ENCODE measurements at places on chromosomes 16 and 17.

DNA sequence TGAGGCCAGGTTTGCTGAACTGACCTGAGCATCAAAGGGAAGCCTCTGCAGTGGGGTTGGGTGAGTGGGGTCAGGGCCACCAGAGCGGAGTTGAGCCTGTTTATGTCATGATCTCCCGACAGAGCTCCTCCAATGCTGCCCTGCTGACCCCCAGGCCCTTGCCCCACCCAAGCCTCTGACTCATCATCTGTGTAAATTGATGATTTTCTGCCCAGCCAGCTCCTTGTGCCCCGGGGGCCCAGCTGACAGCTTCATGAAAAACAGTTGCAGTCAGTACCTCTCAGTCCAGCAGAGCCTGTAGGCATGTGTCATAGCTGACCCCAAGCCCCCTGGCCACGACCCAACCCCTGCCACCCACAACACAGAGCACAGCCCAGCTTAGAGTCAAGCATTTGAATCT lies 134.9 kb downstream of the CCT6B start:
- DNase-seq: no peak

DNA sequence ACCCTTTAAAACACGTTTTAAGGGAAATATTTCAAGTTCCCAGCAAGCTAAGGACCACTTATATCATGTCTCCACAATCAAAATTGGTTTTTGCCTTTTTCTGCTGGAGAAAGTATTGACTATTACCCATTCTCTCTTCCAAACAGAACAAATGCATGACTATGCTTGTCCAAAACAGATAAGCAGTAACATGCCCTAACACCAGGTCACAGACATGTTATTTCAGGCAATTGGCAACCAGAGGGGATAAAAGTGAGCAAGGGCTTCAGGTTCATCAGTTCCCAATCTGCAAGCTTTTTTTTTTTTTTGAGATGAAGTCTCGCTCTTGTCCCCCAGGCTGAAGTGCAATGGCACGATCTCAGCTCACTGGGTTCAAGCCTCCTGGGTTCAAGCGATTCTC lies 15.0 kb downstream of the SKA2 start:
- no peak for DNase-seq

GRCh38 chr17:19867329-19868078 lies at the start of gene ULK2:
Gene ULK2 (minus strand): TSS chr17:19867936. CDS start chr17:19867417, 519 bp downstream.
- peak; percentile 90 for DNase-seq

DNA sequence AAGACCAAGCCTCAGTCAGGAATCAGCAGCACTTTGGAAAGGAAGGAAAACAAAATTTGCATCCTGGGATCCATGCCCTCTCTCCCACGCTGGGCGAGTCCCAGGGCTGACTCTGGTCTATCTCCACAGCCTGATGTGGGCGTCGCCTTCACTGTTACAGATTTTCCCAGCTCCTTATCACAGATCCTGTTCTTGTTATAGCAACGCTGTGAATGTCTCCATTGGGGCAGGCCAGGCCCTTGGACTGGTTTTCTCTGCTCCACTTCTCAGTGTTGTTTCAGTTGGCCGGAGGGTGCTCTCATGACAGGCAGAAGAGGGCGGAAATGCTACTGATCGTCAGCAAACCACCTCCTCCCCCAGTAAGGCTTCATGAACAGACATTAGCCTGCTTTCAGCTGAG lies 127.9 kb upstream of the CDH11 start:
- DNase-seq: peak; percentile 27

DNA sequence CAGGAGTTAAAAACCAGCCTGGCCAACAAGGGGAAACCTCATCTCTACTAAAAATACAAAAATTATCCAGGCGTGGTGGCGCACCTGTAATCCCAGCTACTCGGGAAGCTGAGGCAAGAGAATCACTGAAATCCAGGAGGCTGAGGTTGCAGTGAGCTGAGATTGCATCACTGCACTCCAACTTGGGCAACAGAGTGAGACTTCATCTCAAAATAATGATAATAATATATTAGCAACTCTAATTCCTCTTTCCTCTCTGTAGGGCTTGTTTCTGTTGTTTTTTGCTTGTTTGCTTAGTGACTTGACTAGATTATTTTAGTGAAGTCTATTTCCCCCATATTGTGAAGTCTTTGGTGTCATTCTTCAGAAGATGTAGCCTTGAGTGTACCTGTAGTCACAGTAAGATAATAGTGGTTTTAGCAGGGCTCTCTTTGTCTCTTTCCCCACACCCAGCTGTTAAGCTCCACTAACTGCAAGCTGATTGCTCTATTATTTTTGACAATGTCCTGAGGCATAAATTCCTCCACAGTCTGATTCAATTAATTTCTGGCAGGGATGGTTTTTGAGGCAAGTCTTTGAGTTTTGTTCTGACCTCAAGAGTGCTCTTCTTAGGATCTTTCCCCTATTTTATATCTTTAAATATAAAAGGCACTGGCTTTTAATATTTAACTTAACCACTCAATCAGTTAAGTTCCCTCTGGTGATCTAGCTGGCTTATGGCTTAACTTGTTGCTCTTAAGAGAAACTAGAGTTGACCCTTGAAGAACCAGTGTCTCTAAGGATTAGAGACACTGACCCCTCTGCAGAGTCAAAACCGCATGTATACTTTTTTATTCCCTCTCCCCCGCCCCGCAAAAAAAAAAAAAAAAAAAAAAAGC lies 18.6 kb upstream of the TNFSF12 start:
- no peak for DNase-seq

DNA sequence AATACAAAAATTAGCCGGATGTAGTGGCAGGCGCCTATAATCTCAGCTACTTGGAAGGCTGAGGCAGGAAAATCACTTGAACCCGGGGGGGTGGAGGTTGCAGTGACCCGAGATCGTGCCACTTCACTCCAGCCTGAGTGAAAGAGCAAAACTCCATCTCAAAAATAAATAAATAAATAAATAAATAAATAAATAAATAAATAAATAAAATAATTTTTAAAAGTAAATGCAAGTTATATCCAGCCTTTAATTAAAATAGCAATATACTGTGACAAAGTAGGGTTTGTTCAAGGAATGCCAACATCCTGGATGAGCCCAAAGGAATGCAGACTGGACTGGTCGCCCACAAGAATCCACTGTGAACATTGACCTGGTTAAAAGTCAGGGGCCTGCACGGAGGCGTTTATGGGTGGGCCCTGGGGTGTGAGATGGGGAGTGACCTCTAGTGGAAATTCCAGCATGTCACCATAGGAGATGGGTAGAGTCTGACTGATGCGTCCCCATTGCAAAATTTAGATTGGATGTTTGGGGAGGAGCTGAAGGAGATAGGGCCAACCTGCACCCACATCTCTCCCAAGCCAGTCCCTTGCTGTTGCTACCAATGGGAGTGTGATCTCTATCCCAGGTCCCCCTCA lies 9.7 kb upstream of the PIK3R5 start:
- DNase-seq: no peak

DNA sequence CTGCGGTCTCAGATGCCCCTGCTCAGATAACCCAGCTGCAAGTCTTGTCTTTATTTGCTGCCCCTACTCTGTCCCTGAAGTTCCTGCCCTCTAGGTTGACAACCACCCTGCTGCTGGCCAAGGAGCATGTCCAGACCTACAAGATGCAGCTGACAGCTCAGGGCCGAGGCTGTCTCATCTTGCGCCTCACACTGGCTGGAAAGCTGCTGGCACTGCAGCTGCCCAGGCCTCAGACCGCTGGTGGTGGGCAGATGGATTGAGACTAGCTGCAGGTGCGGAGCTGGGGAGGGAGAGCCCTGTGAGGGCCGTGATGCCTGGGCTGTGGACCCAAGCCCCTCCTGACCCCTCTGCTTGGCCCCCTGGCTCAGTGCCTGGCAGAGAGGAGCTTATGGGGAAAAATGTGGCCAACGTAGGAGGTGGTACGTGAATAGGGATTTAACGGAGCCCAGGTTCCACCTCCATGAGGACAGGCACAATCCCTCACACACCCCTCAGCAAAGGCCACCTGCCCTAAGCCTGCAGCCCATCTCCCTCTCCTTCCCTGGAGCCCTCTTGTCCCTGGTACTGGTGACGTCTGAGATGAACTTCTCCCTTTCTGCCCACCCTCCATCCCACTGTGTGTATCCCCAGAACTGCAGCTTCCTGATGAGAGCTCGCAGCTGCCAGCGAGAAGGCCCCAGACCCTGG lies 8.3 kb upstream of the GALK1 start:
- DNase-seq: no peak

GRCh38 chr16:23182679-23183542 lies at the start of gene SCNN1G:
Gene SCNN1G (plus strand): TSS chr16:23182745. CDS start chr16:23186272, 3,527 bp downstream.
- DNase-seq: peak; percentile 26

GRCh38 chr17:82890339-82890730 lies 50.5 kb upstream of the ZNF750 start:
- no peak for DNase-seq

DNA sequence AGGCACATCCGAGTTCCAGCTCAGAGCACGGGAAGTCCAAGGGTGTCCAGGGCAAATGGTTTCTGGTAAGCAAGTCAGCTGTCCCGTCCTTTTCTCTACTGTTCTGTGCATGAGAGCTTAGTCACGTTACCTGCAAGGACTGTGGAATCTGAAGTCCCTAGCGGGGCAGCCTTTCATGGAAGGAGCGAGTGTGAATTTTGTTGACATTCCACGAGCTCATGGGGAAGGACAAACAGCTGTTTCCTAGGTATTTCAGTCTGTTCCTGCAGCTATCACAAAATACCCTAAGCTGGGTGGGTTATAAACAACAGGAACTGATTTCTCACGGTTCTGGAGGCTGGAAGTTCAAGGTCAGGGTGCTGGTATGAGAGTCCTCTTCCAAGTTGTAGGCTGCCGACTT lies 109.2 kb downstream of the SDR42E1 start:
- DNase-seq: no peak

DNA sequence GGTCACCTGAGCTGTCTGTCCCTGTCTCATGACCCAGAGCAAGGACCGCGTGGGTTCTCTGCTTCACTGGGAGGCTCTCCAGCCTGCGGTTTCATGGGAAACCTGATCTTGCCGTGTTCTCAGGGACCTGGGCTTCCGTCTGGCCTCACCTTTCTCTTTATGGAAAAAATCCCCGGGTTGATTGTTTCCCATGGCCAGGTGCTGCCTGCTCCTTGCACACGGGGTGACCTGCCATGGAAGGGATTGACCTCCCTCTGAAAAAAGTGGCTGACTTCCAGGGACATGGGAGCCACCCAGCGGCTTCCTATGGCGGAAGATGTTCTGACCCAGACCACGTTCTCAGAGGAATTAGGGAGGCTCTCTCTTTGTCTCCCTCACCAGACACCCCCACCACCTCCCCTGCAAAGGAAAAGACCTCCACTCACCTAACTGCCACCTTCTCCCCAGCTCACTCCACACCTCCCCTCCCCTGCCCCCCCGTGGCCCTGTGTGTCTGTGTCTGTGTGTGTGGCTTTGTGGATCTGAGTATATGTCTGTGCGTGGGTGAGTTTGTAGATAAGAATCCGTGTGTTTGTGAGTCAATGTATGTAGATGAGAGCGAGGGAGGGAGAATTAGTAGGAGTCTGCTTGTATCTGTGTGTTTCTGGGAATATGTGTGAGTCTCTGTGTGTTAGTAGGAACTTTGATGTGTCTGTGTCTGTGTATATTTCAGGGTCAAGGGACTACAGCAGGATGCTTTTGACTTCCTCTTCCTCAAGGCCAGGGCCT lies 154.6 kb downstream of the NTN1 start:
- DNase-seq: no peak

GRCh38 chr17:81380131-81380530 lies 15.1 kb upstream of the BAHCC1 start:
- no peak for DNase-seq

GRCh38 chr16:54508351-54508750 lies 221.8 kb upstream of the IRX3 start:
- DNase-seq: no peak

DNA sequence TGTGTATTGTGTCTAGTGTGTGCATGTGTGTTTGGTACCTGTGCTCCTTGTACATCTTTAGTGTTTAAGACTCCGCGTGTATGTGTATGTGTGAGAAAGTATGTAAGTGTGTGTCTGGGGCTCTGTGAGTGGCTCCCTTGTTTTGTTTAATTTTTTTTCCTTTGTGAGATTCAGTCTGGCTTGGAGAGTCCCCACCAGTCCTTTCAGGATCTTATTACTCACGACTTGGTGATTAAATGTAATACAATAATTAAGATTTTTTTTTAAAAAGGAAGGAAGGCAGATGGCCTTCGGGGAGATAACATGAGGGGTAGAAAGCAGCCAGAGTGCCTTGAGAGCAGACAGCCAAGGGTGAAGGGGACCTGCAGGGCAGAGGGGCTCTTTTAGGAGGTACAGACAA lies 33.9 kb downstream of the FZD2 start:
- no peak for DNase-seq

- DNase-seq: no peak
These were observed 150.2 kb upstream of the GSE1 start for GRCh38 chr16:85462714-85463611.

DNA sequence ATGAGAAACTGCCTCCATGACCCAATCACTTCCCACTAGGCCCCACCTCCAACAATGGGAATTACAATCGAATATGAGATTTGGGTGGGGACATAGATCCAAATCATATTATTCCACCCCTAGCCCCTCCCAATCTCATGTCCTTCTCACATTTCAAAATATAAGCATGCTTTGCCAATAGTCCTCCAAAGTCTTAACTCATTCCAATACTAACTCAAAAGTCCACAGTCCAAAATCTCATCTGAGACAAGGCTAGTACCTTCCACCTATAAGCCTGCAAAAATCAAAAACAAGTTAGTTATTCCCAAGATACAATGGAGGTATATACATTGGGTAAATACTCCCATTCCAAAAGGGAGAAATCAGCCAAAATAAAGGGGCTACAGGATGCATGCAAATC lies 12.9 kb downstream of the CLEC10A start:
- DNase-seq: no peak

GRCh38 chr17:17722906-17723353 lies 41.7 kb downstream of the RAI1 start:
- no peak for DNase-seq

DNA sequence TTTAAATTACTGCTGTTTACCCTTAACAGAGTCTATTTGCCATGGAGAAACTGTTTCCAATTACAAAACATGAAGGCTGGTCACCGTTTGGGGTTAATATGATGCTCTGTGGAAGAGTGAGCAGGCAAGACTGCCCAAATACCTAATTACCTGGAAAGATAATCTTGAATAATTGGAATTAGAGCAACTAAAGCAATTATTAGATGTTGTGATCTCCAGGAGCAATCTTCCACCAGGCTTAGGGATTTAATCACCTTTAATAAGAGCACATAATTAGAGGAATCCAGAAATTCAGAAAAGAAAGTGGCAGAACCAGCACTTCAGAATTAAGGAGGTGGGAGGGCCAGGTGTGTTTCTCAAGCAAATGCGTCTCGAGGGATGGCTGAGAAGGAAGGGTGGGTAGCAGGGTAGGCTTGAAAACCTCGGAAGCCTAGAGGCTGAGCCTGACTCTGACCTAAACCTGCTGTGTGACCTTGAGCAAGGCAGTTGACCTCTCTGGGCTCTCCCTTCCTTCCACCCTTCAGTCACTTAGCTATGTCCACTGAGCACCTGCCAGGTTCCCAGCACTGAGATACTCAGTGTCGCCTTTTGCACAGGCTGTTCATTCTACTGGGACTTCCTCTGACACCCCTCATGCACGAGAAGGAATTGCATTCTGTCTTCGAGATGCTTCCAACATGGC lies 113.2 kb downstream of the GSG1L start:
- DNase-seq: no peak

- DNase-seq: peak; percentile 60
These were observed 5.1 kb upstream of the RASL10B start for GRCh38 chr17:35726127-35726952.
